ENCODE measurements at places on chromosomes 5 and 9.
A peak's percentile ranks its signal among the peaks of the same experiment; 100 is the strongest.

DNA sequence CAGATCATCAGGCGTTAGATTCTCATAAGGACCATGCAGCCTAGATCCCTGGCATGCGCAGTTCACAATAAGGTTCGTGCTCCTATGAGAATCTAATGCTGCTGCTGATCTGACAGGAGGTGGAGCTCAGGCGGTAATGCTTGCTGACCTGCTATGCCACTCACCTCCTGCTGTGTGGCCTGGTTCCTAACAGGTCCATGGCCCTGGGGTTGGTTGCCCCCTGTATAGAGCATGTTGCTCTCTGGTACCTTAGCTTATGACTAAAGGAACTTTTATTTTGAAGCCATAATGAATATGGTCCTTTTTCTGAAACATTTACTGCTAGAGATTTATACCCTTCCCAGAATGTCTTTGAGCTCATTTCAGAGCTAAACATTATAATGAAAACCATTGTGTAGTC is 3.1 kb downstream of the MAN2A1 start:
- DNase-seq = no peak

DNA sequence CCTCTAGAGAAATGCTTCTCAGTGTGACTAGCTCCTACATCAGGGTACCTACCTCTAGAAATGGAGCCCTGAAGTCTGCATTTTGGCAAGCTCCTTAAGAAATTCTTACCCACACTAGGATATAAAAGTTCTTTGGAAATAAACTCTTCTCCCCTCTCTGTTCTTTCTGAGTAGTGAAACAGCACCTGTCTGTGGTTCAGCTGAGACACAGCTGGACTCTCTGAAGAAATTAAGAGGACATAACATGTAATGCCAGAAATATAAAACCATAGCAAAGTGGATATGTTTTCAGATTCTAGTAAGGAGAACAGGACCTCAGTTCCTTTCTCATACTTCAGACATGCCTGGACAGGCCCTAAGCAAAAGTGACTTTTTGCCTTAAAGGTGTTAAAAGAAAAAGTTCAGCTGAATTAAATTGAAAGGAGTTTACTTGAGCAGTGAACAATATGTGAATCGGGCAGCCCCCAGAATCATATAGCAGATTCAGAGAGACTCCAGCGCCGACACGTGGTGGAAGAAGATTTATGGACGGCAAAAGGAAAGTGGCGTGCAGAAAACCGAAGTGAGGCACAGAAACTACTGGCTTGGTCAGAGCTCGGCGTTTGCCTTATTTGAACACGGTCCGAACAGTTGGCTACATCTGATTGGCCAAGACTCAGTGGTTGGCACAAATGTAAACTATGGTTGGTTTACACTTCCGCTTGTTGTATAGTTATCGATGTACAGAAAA is 64.5 kb downstream of the PRKACG start:
- no peak for DNase-seq

GRCh38 chr5:55634209-55634805 is 77.8 kb downstream of the SLC38A9 start:
- no peak for DNase-seq

DNA sequence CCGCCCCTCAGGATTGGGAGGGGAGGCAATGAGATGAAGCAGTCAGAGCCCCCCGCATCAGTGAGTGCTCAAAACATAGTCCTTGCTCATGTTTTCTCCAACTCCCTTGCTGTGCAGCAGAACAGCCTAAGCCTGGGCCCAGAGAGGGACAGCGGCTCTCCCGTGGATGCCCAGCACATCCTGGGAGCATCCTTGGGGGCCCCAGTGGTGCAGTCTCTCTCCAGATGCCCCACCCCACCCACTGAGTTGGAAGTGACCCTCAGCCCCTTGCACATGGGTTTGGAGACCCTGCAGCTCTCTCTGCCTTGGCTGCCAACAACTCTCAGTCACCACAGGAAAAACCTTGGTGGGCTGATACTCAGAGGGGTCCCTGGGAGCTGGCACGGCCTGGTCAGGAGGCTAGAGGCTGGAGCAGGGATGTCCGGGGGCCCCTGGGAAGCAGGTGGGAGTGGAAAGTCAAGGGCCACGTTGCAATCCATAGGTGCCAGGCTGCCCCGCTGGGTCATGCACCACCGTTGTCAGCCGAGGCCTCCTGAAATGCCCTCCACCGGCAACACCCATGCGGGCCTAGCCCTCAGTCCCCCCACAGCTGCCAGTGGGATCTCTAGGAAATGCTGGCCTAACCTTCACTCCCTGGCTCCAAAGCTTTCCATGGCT is 242.5 kb downstream of the PBX3 start:
- DNase-seq = no peak

DNA sequence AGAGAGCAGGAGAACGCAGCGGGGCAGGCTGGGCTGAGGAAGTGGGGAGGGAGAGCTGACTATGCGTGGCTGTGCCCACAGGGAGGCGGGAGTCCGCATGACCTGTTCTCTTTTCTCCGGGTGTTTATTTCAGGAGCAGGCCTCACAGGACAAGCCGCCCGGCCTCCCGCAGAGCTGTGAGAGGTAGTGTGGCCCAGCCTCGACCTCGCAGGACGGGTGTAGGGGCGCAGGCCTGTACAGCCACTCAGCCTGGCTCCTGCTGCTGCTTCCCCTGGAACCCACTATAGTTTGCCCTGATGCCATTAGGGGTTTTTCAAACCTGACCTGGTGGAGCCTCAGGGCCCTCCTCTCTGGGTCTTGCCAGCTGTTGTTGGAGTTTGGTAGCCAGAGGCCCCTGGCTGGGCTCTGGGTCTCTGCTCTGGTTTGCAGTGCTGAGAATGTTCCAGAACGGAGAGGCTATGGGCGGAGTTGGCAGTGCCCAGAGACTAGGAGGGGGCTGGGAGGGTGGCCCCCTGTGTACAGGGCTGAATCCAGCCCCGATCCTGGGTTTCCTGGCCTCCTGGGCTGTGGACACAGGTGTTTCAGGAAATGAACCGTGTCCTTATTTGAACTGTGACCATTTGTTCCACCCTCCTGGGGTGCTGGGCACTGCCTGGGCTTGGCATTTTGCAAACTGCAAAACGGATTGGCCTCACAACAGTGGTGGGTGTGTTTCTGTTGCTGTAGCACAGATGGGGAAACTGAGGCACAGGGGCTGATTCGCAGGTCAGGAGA is 78.8 kb downstream of the WNK2 start:
- no peak for DNase-seq

GRCh38 chr9:86176468-86176867 is 77.1 kb upstream of the GOLM1 start:
- DNase-seq = peak; percentile 12

DNA sequence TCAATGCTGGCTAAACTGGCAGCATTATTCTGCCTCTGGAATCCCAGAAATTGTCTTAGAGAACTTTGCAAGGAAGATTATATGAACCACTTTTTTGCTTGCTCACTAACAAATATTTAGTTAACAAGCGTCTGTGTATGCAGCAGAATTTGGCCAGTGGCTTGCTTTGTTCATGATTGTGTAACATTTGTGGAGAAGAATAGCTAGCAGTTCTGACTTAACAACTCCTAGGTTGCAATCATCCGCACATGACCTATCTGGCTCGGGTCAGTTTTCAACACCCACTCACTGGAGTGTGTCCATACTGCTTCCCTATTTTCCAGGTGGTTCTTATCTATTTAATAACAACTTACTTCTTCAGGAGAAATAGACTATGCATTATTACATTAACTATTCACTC is 98.5 kb downstream of the SNX18 start:
- no peak for DNase-seq

DNA sequence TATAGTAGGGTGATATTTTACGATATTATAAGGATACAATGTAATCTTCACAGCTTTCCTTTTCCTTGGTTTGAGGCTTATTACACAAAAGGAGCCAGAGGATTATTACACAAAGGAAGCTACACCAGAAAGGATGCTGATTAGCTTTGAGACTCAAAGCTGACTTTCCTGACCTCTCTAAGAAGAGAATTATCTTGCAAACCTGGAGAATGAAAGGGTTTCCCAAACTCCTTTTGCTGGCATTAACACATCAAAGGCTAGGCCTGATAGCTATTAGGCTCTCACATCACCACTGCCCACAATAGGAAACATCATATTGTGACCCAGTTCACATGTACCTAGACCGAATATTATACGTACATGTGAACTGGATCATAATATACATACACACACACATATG is 34.2 kb upstream of the CHD1 start:
- DNase-seq = no peak

DNA sequence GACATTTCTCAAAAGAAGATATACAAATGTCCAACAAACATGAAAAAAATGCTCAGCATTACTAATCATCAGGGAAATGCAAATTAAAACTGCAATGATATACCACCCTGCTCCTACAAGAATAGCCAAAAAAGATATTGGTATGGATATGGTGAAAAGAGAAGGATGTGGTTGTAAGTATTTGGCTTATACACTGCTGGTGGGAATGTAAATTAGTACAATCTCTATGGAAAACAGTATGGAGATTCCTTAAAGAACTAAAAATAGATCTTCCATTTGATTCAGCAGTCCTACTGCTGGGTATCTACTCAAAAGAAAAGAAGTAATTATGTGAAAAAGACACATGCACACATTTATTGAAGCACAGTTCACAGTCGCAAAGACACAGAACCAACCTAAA is 67.6 kb upstream of the RUSC2 start:
- DNase-seq = no peak

GRCh38 chr9:118331622-118332045 is 627.4 kb downstream of the TLR4 start:
- DNase-seq = no peak

DNA sequence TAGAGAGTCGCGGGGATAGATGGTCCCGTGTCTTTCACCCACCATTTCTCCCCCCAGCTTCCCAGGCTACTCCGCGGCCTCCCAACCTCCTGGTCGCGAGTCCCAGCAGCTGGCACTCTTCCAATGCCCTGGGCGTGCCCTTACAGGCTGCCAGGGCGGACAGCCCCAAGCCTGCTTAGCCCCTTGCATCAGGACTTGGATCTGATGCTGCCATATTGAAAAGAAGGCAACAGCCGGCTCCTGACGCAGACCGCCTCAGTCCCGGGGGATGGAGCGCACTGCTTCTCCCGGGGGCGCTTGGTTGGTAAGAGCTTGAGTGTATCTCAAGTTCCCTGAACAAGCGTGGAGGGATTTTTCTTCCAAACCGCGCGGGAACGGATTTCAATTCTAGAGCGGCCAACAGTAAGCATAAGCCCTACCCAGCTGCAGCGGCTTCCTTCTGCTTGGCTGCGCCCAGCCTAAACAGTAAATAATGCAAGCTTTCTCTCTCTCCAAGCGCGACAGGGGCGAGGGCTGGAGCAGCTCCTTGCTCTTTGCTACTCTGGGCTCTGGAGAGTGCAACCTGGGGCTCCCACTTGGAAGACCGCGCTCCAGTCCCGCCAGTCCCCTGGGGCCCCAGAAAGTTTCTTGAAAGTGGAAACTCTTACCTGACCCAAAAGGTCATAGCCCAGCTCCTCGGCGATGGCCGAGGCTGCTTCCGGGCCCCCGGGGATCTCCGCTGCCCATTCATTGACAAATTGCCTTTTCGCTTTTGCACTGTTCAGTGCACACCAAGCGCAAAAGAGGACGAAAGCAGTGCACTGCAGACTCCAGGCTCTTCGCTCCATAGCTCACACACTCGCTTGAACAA is 607 bp downstream of the PCSK1 start:
- no peak for DNase-seq

DNA sequence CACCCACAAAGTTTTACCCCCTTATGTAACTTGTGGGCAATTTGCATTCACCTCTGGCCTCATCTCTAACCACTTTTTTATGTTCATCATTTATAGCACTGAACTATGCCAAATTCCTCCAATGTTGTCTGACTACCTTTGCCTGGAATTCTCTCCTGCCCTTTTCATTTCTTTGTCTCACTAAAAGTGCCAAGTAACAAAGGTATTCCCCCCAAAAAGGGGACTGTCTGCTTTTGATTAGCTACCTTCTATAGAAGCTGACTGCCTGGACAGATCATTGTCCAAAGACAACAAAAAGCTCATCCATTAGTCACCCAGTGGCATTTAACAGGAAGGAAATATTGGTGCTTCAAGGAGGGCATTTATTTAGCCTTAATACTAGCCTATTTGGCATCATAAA is 189.9 kb upstream of the VCAN start:
- DNase-seq = no peak

DNA sequence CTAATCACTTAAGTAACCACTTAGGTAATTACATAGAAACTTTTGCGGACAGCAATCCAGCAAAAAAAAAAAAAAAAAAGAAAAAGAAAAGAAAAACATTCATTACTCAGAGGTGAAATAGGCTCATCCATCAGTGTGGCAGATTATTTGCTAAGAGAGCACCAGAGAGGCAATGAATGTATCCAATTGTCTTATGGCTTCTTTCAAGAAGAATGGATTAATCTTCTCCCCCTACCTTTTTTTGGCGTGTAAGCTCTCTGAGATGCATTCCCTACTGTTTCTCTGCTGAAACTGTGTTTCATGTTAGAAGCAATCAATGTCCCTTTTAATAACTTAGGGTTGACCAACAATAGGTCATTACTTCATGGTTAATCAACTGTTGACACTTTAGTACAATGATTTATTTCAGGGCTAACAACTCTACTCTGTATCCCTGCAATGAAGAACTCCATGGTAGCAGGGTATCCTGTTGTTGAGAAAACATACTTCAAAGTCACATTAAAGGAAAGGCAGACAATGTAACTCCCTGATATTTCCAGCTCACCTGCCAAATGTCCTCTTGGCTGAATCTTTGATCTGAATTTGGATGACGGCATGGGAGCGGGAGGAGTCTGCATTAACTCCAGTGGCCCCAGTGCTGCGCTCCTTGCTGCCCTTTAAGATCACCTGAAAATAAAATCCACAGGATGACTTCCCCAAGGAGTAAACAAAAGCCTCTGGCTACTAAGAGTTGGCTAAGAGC is 57.6 kb downstream of the KIF24 start:
- DNase-seq = no peak

DNA sequence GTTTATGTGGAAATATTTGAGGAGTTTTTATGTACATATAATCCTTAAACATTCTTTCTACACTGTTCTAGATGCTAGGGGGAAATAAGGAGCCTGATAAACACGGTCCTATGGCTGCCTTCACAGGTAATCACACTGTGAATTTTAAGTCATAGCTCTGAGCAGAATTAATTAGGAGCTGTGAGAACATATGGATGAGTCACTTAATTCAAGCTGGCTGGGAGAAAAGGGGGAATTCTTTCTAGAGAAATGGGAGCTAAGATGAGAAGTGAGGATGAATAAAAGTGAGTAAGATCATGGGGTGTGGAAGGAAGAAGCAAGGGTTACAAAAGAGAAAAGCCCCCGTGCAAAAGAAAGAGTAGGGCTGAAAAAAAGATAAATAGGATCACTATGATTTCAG is 290.8 kb downstream of the DNAH5 start:
- no peak for DNase-seq
